Activated naive CD8-positive, alpha-beta T cell treated with anti-CD3 and anti-CD28 coated beads, Interleukin-2, amount 10 ng/mL, durations not matched to agents 7 days and 5 days (primary cell): ENCODE measurements at places on chromosomes 11 and 22. TPM values are rescaled to one million over a fixed set of nuclear protein-coding genes. Genes with fewer than 3 reads are reported as not detected.

PIH1D2 gene
- 0.50 TPM for total RNA-seq

TMEM191C gene
- total RNA-seq = 5.1 TPM

RFPL3 gene
- total RNA-seq = not detected

NCF4 gene
- total RNA-seq = 31.0 TPM

FAM180B gene
- not detected for total RNA-seq

IGLL1 gene
- total RNA-seq = not detected

ZNF280A gene
- not detected for total RNA-seq

C11orf16 gene
- total RNA-seq = not detected

HBG2 gene
- not detected for total RNA-seq

SERGEF gene
- 47.2 TPM for total RNA-seq

WNT11 gene
- 1.4 TPM for total RNA-seq

NLRP14 gene
- not detected for total RNA-seq

SPA17 gene
- 1.5 TPM for total RNA-seq
